GM04504 (cell line): ENCODE measurements at places on chromosomes 3 and 15.

DNA sequence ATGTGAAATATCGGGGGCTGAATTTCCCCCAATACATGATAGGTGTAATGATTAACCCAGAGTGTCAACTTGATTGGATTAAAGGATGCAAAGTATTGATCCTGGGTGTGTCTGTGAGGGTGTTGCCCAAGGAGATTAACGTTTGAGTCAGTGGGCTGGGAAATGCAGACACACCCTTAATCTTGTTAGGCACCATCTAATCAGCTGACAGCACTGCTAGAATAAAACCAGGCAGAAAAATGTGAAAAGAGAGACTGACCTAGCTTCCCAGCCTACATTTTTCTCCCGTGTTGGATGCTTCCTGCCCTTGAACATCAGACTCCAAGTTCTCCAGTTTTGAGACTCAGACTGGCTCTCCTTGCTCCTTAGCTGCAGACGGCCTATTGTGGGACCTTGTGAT lies 247.8 kb downstream of the OTOL1 start:
- DNase-seq = no peak

GRCh38 chr3:52385157-52385556 lies 59.7 kb downstream of the SEMA3G start:
- peak; percentile 10 for DNase-seq

- no peak for DNase-seq
Observed at GRCh38 chr3:151203051-151203420, at the start of gene GPR171. GPR171 (minus strand) TSS chr3:151203216; CDS start chr3:151199386, 3,830 bp downstream.

GRCh38 chr3:167978071-167978470 lies 117.7 kb downstream of the GOLIM4 start:
- DNase-seq = no peak

DNA sequence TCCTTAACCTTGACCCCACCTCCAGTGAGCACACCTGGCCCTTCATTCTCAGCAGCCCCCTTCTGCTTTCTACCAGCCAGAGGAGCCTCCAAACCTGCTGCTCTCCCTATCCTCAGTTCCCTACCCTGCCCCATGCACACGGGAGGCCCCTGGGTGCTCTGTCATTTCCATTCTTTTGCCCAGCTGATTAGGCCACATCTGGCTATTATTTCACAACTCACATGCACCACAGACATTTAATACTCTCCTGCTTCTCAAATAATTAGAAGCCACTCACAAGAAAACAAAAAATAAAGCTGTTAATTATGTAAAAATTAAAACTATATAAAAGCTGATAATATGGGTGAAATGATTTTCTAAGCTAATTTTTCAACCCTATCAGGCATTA lies 50.7 kb downstream of the MYLK start:
- DNase-seq = no peak

DNA sequence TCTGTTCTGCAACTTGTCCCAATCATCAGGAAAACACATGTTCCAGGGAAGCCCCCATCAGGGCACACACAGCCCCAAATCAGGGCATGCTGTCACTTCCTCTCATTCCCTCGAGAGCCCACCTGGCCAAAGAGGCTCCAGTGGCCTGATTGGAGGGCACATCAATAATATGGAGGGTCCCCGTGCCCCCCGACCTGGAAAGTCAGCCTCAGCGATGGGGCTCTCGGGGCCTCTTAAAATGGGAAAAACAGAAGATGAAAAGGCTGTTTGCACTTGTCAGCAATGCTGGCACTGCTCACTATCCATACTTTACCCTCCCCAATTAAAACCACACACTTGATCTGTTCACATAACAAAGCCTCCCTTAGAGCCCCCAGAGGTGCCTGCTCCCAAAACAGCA lies 172.9 kb upstream of the NSMCE3 start:
- DNase-seq = no peak

DNA sequence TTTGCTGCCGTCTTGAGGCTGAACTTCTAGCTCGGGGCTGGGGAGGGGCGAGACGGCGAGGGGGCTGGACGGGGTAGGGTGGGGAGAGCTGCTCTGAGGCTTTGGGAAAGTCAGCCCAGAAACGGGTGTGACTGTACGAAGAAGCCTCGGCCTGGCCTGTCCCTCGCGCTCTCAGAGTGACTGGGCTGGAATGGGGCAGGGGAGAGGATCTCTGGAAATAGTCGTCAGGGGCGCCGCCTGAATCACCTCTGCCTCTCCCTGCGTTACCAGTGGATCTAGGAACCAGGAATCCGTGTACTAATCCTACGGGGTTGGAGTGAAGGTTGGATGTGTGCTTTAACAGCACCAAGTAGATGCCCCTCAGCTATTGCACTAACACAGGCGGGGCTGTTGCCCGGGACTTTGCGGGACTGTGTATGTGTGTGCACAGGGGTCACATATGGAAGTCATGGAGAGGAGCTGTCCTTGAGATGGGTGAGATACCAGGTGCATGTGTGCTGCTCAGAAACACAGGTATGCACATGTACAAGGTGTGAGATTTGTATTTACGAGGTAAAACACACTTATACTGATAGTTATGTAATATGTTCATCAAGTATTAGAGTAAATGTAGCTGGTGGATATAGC lies 591 bp downstream of the FOXL2NB start:
- DNase-seq = no peak

GRCh38 chr3:26535151-26535550 lies 87.4 kb upstream of the LRRC3B start:
- no peak for DNase-seq

- DNase-seq = no peak
Observed at GRCh38 chr15:73951601-73952000, 25.3 kb downstream of the LOXL1 start.

DNA sequence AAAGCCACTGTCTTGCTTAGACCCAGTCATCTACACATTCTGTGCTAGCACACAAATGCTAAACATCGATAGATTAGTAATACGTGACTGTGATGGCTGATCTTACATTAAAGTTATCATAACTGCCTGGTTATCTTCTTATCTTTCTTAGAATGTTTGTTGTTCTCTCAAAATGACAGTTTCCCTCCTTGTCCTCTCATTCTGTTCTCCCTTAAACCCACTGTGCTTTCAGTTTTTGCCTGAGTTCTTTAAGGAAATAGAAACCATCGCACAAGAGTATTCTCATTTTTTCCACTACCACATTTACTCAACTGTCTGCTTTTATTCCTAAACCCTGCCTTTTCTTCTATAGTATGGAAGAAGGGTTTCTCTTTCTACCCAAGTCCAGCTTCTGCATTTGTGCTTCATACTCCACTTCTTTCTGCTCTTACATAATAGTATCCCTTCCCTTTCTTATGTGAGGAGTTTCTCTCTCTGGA lies 17.1 kb downstream of the STX19 start:
- DNase-seq = no peak

GRCh38 chr15:60656041-60656440 lies 177.1 kb upstream of the ICE2 start:
- DNase-seq = no peak

DNA sequence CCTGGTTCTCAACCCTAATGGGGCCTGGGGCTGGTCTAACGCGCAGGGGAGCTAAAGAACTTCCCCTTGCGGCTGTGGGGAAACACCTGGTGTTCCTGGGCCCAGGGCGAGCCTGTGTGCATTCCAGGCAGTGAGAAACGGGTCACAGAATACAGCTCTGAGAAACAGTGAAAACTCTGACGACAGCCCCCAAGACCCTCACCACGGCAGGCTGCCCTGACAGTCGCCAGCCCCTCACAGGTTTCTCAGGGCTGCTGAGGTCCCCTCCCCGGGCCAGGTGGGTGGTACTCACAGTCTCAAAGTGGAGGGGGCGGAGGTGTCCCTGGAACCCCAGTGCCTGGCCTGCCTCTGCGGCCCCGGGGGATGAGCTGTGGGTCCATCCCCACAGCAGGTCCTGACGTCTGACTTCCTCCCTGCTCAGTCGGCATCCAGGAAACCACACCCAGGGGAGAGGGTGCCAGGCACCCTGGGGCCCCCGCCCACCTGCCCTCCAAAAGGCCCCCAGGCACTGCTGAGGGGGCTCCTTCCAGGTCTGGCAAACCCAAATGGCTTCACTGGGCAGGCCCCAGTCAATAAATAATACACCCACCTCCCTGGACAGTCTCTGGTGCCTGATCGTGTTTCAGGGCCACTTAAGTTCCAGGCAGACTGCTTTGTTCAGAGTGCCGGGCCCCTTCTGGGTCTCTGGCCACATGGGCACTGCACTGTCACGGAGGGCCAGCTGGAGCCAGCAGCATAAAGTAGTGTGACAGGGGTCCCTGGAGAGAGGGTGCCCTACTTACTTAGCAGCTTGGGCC lies 57.7 kb downstream of the IQSEC1 start:
- DNase-seq = no peak

GRCh38 chr3:140896997-140897396 lies 44.6 kb upstream of the SLC25A36 start:
- DNase-seq = no peak

DNA sequence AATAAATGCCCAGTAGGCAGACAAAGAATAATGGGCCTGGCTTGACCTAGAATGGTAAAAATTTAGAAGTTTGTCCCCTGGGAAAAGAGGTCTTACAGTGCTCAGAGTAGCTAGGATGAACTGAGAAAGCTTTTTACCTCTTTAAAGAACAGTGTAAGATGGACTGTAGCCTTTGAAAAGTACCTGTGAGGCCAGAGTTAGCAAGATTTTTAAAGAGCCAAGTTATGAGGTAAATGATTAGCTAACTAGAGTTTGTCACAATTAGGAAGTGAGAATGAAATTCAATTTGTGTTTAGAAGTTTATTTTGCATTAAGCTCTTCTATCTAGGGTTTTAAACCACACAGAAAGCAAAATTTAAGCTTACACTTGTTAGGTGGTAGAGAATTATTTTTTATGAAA lies 480.9 kb downstream of the ZIC1 start:
- DNase-seq = no peak

- DNase-seq = no peak
Observed at GRCh38 chr3:43861635-43862034, 170.9 kb downstream of the ABHD5 start.

DNA sequence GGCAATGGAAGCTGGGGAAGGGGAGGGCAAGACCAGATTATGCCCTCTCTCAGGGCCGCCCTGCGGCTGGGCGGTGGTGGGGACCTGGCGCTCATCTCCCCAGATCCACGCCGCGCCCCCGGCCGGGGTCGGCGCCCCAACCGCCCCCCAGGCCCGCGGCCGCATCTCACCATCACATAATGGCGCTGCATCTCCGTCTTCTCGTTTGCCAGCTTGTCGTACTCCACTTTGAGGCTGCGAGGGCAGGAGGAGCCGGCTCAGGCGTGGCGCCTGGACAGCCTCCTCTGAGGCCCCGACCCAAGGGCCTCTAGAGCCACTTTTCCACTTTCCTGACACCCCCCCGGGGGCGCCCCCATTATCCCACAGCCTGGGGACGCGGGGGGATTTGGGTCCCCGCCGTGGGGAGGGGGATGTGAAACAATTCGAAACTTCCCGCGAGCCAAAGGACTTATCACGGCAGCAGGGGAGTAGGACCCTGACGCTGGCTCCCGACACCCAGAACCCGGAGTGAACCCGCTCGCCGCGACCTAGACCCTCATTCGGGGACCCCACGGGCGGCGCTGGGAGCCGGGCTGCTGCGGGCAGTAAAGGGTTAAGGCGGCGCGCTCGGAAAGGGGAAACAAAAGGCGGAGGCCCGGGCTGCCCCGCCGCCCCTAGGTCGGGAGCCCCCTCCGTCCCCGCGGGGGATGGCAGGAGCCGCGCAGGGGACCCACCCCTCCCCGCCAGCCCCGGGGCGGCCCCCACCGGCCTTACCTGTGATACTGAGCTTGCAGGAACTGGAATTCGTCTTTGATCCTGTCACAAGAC lies 2.1 kb downstream of the TLE3 start:
- no peak for DNase-seq

DNA sequence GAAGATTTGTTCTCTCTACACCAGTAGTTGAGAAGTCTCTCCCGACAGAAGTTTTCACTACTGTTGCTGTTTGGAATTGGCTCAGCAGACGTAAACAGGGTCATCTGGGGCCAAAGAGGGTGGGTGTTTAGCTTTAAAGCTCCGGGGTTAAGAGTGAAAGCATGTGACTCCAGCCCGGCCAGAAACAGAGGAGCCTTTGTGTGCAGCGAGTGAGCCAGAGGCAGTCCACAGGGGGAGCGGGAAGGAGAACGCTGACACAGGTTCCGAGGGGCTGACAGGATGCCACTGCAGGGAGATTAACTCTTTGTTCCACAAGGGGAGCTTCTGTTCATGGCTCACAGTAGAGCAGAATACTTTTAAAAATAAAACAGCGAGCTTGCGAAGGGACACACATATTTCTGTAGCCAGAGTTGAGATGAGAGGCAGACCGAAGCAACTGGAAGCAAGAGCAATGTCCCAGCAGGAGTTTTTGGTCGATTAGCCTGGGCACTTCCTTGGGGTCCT lies 26.9 kb downstream of the BMF start:
- no peak for DNase-seq

- DNase-seq = peak; percentile 10
Observed at GRCh38 chr15:91965501-91966193, 112.1 kb downstream of the SLCO3A1 start.

- DNase-seq = no peak
Observed at GRCh38 chr15:65766422-65767263, 25.4 kb downstream of the DENND4A start.

DNA sequence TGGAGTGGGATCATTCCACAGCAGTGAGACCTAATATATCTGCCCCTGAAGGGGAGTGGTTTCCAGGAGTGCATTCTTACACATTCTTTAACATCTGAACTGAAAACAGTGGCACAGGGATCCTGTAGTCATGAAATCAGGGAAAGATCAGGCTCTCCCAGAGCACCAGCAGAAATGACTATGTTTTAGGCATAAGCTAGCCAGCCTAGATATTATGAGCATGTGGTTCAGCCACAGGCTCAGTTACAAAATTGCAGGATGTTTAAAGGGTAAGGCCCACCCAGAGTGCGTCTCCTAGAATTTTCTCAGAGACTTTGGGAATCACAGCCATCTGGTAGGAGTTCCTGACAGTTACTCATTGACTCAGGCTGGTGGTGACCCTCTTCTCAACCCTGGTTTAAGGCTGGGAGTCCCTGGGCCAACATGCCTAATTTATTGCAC lies 20.9 kb downstream of the FSTL1 start:
- peak; percentile 90 for DNase-seq

- DNase-seq = no peak
Observed at GRCh38 chr15:78363381-78363734, 23.2 kb downstream of the CRABP1 start.

- no peak for DNase-seq
Observed at GRCh38 chr3:39109086-39109485, 1.6 kb downstream of the TTC21A start.
